ENCODE measurements at places on chromosomes 4 and X.
A peak's percentile ranks its signal among the peaks of the same experiment; 100 is the strongest.

GRCh38 chrX:17537723-17538243 is 162.8 kb downstream of the NHS start:
- no peaks in the 10 kb centered on the region for H3K27me3 ChIP-seq
- no peaks in the 10 kb centered on the region for H3K36me3 ChIP-seq
- no peaks in the 10 kb centered on the region for H3K4me1 ChIP-seq
- H3K4me3 ChIP-seq, result no peak overlapping the region
- H3K27ac ChIP-seq, result no peak overlapping the region

GRCh38 chr4:152028131-152028530 is 267.3 kb upstream of the GATB start:
- DNase-seq, result no peak
- H3K27me3 ChIP-seq, result no peaks in the 10 kb centered on the region
- peaks cover 17% of the 10 kb centered on the region for H3K4me1 ChIP-seq
- no peak overlapping the region for H3K4me3 ChIP-seq
- H3K36me3 ChIP-seq, result no peaks in the 10 kb centered on the region

DNA sequence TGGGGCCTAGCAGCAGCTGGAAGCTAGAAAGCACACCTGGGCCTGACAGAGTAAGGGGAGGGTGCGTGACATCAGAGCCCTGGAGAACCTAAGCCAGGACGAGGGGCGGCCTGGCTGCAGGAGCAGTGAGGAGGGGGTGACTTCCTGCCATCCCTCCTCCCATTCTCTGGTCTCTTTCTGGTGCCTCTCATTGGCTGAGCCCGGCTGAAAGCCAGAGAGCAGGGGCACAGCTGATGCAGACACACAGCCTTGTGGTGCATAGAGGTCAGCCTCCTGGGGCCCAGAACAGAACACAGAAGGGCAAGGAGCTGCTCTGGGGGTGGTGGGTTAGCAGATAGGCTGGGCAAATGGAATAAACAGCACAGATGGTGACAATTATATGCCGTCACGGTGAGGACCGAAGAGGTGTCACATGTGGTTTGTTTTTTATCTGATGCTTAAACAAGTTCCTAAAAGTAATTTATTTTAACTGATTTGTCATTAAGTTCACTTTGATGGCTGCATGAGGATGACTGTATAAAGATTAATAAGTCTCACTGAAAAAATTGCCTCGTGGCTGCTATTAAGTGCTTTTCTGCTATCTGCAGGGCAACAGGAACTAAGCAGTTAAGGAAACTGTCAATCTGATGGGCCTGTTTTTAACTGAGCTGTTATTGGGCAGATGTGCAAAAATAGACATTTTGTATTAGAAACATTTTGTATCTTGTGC is 102.0 kb downstream of the FNIP2 start:
- H3K27me3 ChIP-seq, result no peaks in the 10 kb centered on the region
- peaks cover 17% of the 10 kb centered on the region for H3K36me3 ChIP-seq
- no peak overlapping the region for H3K4me3 ChIP-seq
- no peaks in the 10 kb centered on the region for H3K4me1 ChIP-seq
- no peak for DNase-seq

GRCh38 chrX:8724300-8724699 is 7.6 kb downstream of the ANOS1 start:
- no peaks in the 10 kb centered on the region for H3K4me1 ChIP-seq
- no peak overlapping the region for H3K4me3 ChIP-seq
- no peak for DNase-seq
- no peak overlapping the region for H3K27ac ChIP-seq
- no peaks in the 10 kb centered on the region for H3K36me3 ChIP-seq

DNA sequence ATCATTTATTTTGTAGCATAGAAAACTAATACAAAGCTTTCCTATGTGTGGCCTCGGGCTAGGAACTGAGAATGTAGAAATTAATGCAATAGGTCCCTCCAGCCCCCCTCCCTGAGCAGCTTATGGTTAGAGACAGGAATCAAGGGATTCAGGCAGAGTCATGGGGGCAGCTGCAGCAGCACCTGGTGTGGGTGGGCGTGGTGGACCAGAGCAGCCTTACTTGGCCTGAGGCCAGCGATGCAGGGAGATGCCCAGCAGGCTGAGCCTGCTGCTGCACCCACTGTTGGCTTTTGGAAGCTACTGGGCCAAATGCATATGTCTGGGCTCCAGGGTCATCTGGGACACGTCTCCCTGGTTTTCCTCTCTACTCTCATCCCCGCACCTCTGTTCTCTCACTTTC is 74.0 kb downstream of the STK32B start:
- DNase-seq, result no peak
- H3K4me1 ChIP-seq, result no peaks in the 10 kb centered on the region
- H3K4me3 ChIP-seq, result no peak overlapping the region
- no peak overlapping the region for H3K27ac ChIP-seq
- H3K36me3 ChIP-seq, result no peaks in the 10 kb centered on the region

GRCh38 chr4:174427571-174428140 is 94.6 kb downstream of the HPGD start:
- H3K27ac ChIP-seq, result no peak overlapping the region
- no peaks in the 10 kb centered on the region for H3K27me3 ChIP-seq
- no peaks in the 10 kb centered on the region for H3K36me3 ChIP-seq

DNA sequence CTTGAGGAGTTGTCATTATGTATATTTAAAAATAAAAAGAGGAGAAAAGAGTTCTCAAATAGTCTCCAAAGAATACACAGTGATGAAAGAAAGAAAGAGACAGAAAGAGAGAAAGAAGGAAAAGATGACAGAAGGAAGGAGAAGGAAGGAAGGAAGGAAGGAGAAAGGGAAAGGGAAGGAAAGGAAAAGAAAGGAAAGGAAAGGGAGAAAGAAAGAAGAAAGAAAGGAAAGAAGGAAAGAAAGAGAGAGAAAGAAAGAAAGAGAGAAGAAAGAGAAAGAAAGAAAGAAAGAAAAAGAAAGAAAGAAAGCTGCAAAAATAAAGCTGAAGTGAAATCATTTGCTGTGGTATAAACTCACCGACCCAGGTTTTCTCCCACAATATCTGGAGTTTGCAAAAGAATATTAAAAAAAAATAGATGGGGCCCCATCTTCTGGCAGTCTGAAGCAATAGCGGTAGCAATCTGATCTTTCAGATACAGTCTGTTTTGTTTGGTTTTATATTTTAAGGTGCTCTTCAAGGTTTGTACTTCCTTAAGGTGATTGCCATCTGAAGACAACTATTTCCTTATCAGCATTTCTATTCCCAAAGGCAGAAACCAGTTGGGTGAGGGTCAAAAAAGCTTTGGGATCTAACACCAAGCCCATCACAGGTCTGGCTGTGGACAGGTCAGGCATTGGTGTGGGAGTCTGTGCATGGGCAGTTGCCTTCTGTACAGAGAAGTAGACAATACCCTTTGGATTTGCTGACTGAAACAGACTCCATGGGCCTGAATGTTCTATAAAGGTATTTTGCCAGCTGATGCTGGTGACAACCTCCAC is 160.4 kb downstream of the CPEB2 start:
- H3K36me3 ChIP-seq, result no peaks in the 10 kb centered on the region
- H3K27ac ChIP-seq, result no peak overlapping the region
- no peaks in the 10 kb centered on the region for H3K27me3 ChIP-seq
- H3K4me3 ChIP-seq, result no peak overlapping the region
- DNase-seq, result no peak
- H3K4me1 ChIP-seq, result no peaks in the 10 kb centered on the region

GRCh38 chrX:39935411-39936064 is 162.2 kb downstream of the BCOR start:
- H3K27me3 ChIP-seq, result no peaks in the 10 kb centered on the region
- H3K4me1 ChIP-seq, result no peaks in the 10 kb centered on the region
- H3K4me3 ChIP-seq, result no peak overlapping the region
- no peak for DNase-seq
- H3K27ac ChIP-seq, result no peak overlapping the region

DNA sequence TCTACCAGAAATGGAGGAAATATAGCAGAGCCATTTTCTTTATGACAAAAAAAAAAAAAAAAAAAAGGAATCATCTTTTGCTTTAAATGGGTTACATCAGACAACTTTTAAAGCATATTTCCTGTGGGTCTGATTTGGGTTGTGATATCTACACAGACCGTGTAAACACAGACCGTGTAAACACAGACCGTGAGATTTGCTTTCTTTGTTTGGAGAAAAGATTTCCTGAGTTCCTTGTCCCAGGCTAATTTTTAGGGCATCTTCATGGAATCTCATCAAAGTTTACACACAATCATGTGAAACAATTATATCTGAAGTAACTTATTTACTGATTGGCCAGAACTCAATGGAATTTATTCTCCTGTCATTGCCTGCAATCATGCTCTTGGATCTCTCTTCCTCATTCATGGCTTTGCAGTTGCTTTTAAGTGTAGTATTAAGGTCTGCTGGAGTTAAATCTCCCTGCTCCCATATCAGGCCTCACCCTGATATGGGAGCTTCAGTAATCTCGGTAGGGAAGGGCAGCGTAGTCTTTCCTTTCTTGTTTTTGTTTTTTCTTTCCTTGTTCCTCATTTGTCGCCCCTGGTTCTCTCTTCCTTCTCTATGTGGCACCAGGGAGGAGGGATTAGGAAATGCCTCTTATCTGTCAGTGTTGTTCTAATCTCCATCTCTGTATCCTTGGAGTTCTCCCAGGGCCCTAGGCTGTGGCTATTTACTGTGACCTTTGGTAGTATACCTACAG is 248.6 kb upstream of the JADE1 start:
- H3K27ac ChIP-seq, result no peak overlapping the region
- H3K27me3 ChIP-seq, result no peaks in the 10 kb centered on the region
- H3K4me3 ChIP-seq, result no peak overlapping the region
- no peaks in the 10 kb centered on the region for H3K36me3 ChIP-seq
- H3K4me1 ChIP-seq, result no peaks in the 10 kb centered on the region
- DNase-seq, result no peak

GRCh38 chrX:106725931-106726330 is 570 bp upstream of the RNF128 start:
- H3K4me1 ChIP-seq, result no peaks in the 10 kb centered on the region
- H3K36me3 ChIP-seq, result no peaks in the 10 kb centered on the region
- H3K4me3 ChIP-seq, result peak overlapping the region; percentile 17
- no peak for DNase-seq
- H3K27ac ChIP-seq, result no peak overlapping the region

- H3K4me1 ChIP-seq, result no peaks in the 10 kb centered on the region
- no peak for DNase-seq
- H3K4me3 ChIP-seq, result no peak overlapping the region
- H3K36me3 ChIP-seq, result no peaks in the 10 kb centered on the region
Observed at GRCh38 chr4:77367638-77368037, 210.6 kb downstream of the CCNG2 start.

- H3K4me1 ChIP-seq, result no peaks in the 10 kb centered on the region
- no peak overlapping the region for H3K27ac ChIP-seq
- no peak overlapping the region for H3K4me3 ChIP-seq
- H3K27me3 ChIP-seq, result no peaks in the 10 kb centered on the region
Observed at GRCh38 chr4:43337707-43338106, 445.2 kb downstream of the GRXCR1 start.

GRCh38 chr4:99462875-99463464 is 27.8 kb upstream of the ADH7 start:
- DNase-seq, result no peak
- H3K27me3 ChIP-seq, result no peaks in the 10 kb centered on the region
- no peak overlapping the region for H3K4me3 ChIP-seq
- no peaks in the 10 kb centered on the region for H3K36me3 ChIP-seq
- no peak overlapping the region for H3K27ac ChIP-seq

- H3K27me3 ChIP-seq, result no peaks in the 10 kb centered on the region
- no peaks in the 10 kb centered on the region for H3K4me1 ChIP-seq
- no peaks in the 10 kb centered on the region for H3K36me3 ChIP-seq
- H3K4me3 ChIP-seq, result no peak overlapping the region
- no peak for DNase-seq
Observed at GRCh38 chr4:10006601-10007435, 14.5 kb downstream of the SLC2A9 start.

GRCh38 chr4:83780053-83780733 is 244.3 kb downstream of the GPAT3 start:
- no peaks in the 10 kb centered on the region for H3K27me3 ChIP-seq
- H3K4me1 ChIP-seq, result no peaks in the 10 kb centered on the region
- H3K4me3 ChIP-seq, result no peak overlapping the region
- no peak overlapping the region for H3K27ac ChIP-seq
- H3K36me3 ChIP-seq, result no peaks in the 10 kb centered on the region

GRCh38 chr4:169236873-169237626 is 33.7 kb downstream of the SH3RF1 start:
- no peaks in the 10 kb centered on the region for H3K36me3 ChIP-seq
- no peak overlapping the region for H3K4me3 ChIP-seq
- H3K27ac ChIP-seq, result no peak overlapping the region
- H3K4me1 ChIP-seq, result no peaks in the 10 kb centered on the region

- H3K4me3 ChIP-seq, result no peak overlapping the region
- H3K36me3 ChIP-seq, result no peaks in the 10 kb centered on the region
- no peak overlapping the region for H3K27ac ChIP-seq
- H3K27me3 ChIP-seq, result no peaks in the 10 kb centered on the region
Observed at GRCh38 chrX:21853578-21853977, 2.2 kb upstream of the YY2 start.

GRCh38 chrX:11105080-11105479 is 6.1 kb upstream of the HCCS start:
- no peaks in the 10 kb centered on the region for H3K36me3 ChIP-seq
- no peaks in the 10 kb centered on the region for H3K4me1 ChIP-seq
- H3K27ac ChIP-seq, result no peak overlapping the region
- DNase-seq, result no peak
- no peak overlapping the region for H3K4me3 ChIP-seq

- no peaks in the 10 kb centered on the region for H3K36me3 ChIP-seq
- no peak overlapping the region for H3K4me3 ChIP-seq
- no peaks in the 10 kb centered on the region for H3K4me1 ChIP-seq
- H3K27ac ChIP-seq, result no peak overlapping the region
- no peaks in the 10 kb centered on the region for H3K27me3 ChIP-seq
- no peak for DNase-seq
Observed at GRCh38 chr4:145511913-145512522, 30.4 kb downstream of the SMAD1 start.

DNA sequence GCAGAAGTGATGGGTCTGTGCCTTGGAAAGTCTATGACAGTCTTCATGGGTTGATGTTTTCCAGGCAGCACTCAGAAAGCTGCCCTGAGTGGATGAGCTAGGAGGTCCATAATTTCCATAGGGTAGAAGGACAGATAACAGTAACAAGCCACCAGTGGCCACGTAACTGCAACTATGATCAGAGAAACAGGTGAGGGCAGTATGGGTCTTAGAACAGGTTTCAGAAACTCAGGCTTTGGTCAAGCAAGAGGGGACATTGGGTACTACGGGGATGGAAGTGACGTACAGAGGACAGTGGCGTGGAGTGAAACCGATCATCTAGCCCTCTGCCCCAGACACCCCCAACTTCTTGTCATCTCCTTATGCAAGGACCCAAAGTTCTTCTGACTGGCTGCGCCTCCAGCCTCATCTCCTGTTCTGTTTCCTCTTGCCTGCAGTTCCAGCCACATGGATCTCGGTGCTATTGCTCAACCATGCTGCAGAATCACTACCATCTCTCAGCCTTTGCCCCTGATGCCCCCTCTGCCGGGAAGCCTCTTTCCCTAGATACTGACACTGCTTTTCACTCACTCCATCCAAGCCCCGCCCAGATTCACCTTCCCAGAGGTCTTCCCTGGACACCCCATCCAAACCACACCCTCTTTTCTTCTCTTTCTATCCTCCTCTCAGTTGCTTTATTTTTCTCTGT is 123.4 kb downstream of the MFAP3L start:
- H3K4me3 ChIP-seq, result no peak overlapping the region
- DNase-seq, result no peak
- no peaks in the 10 kb centered on the region for H3K27me3 ChIP-seq
- no peaks in the 10 kb centered on the region for H3K36me3 ChIP-seq
- no peak overlapping the region for H3K27ac ChIP-seq
- H3K4me1 ChIP-seq, result no peaks in the 10 kb centered on the region
